GM23248 (cell line): ENCODE measurements at places on chromosomes 12 and 14. TPM values are rescaled to one million over a fixed set of nuclear protein-coding genes. Genes with fewer than 3 reads are reported as not detected.

- DNase-seq = no peak
Observed at GRCh38 chr14:38775986-38776385, 327.0 kb downstream of the SEC23A start.

- no peak for DNase-seq
Observed at GRCh38 chr12:14193639-14194038, 171.8 kb upstream of the ATF7IP start.

Gene CHURC1
- polyA plus RNA-seq = 152 and 162 TPM in 2 replicates

Gene RERGL
- polyA plus RNA-seq = 0.74 and 0.77 TPM in 2 replicates

Gene KCNH3
- polyA plus RNA-seq = 0.09 and 0.10 TPM in 2 replicates
